Activated CD4-positive, alpha-beta T cell treated with anti-CD3 and anti-CD28 coated beads, Interleukin-2, amount 50 U/mL, for 24 hours (primary cell): ENCODE measurements at places on chromosomes 3 and 15.

DNA sequence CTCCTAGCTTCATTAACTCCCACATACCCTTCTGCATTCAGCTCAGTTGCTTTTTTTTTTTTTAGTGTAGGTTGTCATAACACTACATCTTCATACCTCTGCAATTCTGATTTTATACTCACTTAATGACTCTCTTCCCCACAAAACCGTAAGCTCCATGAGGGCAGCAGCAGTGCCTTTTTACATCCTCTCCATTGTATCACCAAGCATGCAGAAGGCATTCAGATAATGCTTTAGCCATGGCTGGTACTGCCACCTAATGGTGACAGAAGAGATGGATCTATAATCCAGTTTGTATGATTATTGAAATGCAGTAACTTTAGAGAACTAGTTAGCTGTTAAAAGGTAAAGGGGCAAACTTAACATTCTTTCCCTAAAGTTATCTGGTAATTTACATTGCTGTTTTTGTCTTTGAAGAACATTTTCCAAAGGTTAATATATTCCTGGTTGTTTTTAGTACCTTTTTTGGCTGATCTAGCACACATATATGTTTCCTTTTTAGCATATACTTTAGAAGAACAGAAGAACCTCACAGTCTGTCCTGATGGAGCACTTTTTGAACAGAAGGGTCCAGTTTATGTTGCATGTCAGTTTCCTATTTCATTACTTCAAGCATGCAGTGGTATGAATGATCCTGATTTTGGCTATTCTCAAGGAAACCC, 36.8 kb downstream of the ATP1B3 start:
- DNase-seq: no peak

GRCh38 chr3:78741066-78741645, 1026.6 kb downstream of the ROBO1 start:
- no peak for DNase-seq

DNA sequence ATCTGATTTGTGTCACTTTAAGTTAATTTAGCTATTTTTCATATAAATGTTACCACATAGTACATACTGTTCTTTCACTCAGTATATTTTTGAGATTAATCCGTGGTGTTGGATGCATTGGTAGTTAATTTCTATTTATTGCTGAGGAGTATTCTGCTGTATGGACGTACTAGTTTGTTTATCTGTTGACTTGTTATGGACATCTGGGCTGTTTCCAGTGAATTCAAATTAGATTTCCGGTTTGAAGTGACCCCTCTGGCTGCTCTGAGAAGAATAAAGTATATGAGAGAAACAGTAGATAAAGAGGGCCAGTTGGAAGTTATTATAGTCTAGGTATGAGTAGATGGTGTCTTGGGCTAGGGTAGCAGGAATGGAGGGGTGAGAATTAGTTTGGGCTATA, 15.6 kb downstream of the KAT2B start:
- no peak for DNase-seq

- DNase-seq: no peak
These were observed 568 bp upstream of the NCBP2 start for GRCh38 chr3:196942915-196943277.

GRCh38 chr3:31903686-31904431, 77.2 kb downstream of the OSBPL10 start:
- DNase-seq: no peak

- DNase-seq: no peak
These were observed 55.5 kb downstream of the ST6GAL1 start for GRCh38 chr3:186985661-186986364.

- peak; percentile 70 for DNase-seq
These were observed at the start of gene FYTTD1 for GRCh38 chr3:197749601-197750395. FYTTD1 (plus strand) TSS chr3:197749883; CDS start chr3:197749972, 89 bp downstream.

- no peak for DNase-seq
These were observed 71.5 kb downstream of the TJP1 start for GRCh38 chr15:29750754-29751153.

DNA sequence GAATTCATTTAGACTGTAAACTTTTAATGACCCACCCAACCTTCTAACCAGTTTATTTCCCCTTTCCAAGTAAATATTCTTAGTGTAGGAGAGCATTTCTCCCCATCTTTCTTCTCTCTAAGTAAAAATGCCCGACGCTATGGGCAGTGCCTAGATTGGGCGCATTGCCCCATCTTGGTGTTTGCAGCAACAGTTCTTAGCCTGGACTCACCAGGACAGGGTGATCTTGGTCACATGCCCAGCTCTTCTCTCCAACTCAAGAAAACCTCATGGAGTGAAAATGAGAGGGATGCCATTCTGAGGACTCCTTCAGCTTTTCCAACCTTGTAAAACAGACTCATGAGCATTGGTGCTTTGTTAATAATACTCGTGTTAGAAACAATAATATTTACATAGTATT, 76.7 kb downstream of the GHSR start:
- DNase-seq: no peak

DNA sequence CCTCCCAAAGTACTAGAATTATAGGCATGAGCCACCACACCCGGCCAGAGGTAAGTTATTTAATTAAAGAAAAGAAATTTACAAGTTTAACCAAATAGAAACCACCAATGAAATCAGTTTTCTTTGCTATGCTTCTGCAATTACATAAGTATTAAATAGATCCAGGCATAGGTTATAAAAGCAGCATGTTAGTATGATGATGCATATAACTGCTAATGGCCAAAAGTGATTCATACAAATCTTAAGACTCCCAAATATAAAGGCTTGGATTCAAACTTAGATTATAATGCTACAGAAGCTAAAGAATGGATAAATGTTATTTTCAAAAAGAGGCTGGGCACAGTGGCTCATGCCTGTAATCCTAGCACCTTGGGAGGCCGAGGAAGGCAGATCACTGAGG, 32.8 kb upstream of the HDC start:
- DNase-seq: no peak

- DNase-seq: no peak
These were observed 49.4 kb upstream of the TNFAIP8L3 start for GRCh38 chr15:51144021-51144532.

DNA sequence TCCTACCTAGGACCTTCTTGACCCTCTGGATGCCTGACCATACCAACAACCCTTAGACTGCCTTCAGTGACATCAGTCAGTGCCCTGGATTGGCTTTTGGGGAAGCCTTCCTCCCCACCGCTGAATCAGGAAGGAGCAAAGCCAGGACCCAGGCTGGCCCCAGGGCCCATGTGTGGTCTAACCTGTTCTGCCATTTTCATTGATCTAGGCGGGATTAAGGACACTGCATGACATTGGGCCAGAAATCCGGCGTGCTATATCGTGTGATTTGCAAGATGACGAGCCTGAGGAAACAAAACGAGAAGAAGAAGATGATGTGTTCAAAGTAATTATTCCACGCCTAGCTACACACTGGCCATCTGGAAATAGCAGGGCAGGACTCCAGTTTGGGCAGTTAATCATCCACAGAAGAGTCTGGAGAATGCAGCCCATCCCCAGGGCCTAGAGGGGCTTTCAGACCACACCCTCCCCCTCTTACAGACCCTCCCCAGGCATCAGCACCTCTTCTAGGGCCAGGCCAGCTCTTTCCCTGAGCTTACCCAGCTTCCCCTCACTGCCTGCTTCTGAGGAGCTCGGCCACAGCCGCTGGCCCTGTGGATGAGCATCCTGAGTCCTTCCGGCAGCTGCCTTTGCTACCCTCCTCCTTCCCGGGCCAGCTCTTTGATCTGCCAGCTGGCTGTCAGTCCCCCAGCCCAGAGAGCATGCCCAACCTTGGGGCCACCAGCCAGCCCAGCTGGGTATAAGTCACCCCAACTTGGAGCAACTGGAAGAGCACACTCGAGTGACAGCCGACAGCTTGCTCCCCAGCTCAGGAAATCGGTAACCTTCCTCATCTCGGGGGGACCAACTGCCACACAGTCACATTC, 45.9 kb downstream of the CHDH start:
- no peak for DNase-seq

DNA sequence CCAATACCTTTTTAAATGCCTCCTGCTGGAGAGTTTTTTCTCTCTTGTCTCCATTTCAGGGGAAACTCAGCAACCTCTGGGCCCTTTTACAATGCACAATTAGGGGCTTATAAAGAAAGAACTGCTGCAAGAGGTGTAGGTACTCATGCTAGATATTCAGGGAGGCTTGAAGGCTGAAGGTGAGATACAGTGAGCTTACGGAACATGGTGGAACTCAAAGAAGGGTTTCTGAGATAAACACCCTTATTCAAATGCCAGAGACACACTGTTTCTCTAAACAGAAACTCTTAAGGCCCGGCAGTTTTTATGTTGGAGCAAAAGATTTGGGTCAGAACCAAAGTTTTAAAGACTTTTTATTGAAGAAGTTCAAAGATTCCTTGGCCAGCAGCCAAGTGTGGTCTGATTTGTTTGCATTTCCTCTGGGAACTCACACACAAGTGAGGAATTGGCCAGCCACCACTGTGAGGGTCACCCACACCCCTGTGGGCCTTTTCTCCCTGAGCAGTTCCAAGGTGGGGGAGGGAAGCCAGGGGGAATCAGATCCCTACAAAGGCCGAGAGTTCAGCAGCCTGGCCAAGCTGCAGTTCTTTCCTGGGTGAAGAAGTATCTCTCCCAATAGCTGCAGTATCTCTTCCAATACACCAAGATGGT, 47.8 kb downstream of the TNFAIP8L3 start:
- DNase-seq: no peak

GRCh38 chr3:191415566-191415965, 45.4 kb upstream of the PYDC2 start:
- no peak for DNase-seq

DNA sequence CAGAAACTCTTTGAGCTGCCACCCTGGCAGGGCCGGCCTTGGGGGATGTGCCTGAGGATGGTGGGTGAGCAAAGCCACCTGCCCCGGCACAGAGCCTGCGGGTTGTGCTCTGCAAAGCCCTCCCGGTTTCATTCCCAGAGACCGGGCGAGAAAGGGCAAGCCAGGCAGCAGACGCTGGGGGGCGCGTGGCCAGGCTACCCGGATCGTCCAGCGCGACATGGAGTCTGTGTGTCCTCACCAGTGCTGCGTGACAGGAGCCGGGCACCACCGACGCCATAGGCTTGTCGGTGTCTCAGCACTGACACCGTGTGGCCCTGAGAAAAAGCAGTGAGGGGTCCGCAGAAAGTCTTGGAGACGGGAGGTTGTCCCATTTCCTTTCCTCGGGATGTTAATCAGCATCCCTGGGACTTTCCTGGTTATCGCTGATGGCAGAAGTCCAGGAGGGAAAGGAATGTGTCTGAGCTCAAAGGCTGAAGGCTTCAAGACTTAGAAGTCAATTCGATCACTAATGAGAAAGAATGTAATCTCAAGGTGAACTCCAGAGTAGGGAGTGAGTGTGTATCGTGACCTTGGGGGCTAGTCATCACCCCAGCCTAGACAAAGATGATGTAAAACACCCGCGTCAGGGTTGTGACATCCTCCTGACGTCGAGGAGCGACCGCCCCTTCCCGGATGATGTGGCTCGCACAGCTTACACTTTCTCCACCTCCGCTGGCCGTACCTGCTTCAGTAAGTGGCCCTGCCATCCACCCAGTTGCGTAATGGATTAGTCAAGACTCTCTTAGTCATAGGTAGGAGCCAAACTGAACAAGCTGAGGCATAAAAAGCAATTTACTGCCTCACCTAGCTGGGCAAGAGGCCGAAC, 36.3 kb upstream of the PLA2G4E start:
- no peak for DNase-seq

DNA sequence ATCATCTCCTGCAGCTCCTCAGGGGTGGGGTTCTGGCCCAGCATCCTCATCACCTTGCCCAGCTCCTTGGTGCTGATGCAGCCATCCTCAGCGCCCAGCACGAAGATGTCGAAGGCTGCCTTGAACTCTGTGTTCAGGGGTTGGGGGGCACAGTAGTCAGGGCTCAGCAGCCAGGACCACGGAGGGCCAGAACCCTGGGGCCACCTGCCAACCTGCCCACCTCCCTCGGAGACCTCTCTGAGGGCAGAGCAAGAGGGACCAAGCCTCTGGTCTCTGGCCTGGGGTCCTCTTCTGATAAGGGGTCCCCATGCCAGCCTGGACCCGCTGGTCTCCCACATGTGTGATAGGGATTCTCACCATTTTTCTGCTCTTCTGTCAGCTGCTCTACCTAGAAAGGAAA, 1.7 kb downstream of the TNNC1 start:
- DNase-seq: no peak

DNA sequence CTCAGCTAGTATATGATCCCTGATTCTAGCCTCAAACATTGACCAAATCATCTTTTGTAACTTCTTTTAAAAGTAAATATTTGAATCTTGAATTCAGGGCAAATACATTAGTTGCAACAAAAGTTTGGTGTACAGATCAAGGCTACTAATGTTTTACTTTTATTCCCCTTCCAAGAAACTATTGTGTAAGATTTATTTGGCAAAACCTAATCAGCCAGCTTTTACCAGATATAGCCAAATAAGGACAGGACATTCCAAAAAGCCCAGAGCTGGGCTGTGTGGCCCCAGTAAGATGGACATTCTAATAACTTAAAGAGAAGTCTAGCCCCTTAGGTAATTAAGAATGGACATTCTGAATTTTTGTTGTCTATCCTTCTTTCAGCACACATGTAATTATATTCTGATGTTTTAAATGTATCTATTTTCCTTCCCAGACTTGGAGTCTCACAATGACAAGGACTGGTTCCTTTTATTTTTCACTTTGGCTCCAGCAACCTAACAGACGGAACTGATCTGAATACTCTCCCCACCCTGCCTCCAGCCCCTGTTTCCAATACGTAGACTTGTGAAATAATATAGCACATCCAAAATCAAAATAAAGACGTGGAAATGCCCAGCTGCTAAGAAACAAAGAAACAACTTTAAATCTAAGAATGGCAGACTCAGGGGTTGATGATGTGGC, 48.1 kb downstream of the STARD5 start:
- no peak for DNase-seq

DNA sequence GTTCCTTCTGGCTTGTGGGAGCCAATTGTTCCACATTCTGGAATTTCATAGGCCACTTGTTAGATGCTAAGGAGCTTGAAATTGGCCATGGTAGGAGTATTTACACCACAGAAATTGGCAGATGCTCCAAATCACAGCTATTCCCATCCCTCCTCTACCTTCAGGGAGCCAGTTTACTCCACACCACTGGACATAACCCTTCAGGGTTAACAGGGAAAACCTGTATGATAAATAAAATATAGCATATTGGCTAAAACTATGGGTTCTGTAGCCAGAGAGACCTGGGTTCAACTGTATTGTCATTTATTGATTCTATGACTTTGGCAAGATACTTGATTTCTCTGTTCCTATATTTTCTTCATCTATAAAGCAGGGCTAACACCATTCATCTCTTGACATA, 384.2 kb upstream of the PROK2 start:
- no peak for DNase-seq
